ENCODE measurements at places on chromosomes 7 and 10.

DNA sequence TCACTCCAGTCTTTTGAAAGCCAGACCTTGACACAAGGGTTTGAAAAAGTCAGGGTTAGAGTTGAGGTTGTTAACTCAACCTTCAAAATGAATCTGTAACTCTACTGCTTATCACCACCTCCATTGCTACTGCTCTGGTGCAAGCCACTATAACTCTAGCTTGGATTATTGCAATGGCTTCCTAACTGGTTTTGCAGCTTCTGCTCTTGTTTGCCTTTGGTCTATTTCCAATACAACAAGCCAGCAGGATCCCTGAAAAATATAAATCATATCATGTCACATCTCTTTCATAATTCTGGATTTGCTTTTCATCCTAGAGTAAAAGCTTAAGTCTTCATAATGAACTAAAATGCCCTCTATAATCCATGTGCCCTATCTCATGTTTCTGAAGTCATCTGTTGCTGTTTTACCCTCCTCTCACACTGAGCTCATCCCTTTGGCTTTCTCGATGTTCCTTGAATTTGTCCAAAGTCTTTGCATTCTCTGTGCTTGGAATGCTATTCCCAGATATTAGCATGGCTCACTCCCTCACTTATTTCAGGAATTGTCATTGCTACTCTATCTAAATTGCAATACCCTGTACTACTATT is 10.9 kb downstream of the TAS2R60 start:
- DNase-seq = no peak

GRCh38 chr10:48384699-48384982 is 78.2 kb downstream of the MAPK8 start:
- no peak for DNase-seq

DNA sequence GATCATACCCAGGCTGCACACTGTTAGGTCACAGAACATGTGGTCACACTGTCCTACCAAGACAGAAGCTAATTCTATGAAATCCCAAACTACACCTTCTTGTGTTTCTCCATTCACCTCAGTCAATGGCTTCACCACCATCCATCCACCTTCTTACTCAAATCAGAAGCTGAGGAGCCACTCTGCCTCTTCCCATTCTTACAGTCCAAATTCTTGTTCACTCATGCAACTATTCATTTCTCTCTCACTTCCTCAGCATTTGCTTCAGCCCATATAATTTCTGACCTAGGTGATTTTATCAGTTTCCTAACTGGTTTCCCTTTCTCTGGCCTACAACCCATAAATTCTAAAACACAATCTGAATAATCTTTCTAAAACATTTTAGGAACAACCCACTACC is 229.2 kb downstream of the LRRN3 start:
- no peak for DNase-seq

DNA sequence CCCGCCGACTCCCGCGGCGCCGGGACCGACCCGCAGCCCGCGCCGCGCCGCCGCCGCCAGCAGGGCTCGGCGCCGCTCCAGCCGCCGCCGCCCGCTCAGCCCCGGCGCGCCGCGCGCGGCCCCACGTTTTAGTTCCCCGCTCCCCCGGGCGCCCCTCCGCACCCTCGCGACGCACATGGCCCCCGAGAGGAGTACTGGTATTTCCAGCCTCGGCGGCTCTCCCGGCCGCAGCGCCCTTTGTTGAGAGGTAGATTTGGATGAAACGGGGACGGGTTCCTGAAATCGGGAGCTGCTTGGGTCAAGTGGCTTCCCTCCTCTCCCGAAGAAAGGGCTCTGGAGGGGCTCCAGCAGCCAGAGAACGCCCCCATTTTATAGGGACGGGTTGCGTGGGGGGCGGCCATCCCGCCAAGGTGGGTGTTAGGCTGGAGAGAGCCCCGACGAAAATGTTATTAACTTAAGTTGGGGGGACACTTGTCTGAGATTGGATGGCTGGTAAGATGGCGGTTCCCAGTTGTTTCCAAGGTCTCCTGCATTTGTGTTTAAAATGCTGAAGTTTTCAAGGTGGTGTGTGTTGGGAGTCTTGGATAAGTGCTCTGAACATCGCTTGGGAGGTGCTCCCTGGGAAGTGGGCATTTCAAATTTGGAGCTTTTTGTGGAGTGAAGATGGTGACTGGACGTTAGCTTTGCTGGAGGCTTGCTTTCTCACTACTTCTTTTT is 1.2 kb downstream of the BMI1 start:
- no peak for DNase-seq

GRCh38 chr7:98771941-98772603 is 97.7 kb downstream of the TMEM130 start:
- no peak for DNase-seq

GRCh38 chr7:50826371-50827172 is 43.9 kb upstream of the GRB10 start:
- no peak for DNase-seq

GRCh38 chr10:87836098-87836497 is 18.1 kb upstream of the ATAD1 start:
- no peak for DNase-seq

DNA sequence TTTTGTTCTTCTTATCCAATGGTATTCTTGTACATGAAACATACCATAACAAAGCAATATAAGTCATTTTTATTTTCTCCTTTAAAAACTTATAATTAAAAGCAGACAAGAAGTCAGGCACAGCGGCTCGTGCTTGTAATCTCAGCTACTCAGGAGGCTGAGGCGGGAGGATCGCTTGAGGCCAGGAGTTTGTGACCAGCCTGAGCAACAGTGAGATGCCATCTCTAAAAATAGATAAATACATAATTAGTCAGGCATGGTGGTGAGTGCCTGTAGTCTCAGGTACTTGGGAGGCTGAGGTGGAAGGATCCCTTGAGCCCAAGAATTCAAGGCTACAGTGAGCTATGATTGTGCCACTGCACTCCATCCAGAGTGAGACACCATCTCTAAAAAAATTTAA is 195.1 kb upstream of the FZD1 start:
- no peak for DNase-seq

DNA sequence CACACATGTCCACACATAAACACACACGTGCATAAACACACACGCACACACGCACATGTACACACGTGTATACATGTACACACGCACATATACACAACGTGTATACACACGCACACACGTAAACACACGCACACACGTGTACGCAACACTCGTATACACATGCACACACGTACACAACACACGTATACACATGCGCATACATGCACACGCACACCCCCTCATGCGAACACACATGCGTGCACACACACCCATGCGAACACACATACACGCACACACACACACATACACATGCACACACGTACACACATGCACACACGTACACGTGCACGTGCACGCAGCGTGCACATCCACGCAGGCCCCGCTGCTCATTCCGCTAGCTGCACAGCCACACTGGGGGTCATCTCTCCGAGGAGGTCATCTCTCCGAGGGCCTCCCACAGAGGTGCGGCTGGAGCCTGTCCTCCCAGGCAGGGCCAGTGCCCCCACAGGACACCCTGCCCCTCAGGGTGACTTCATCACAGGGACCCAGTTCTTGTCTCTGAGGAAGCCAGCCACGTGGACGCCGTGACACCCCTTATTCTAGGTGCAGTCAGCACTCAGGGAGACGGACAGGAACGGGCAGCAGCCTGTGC is 25.9 kb downstream of the CYP2W1 start:
- no peak for DNase-seq

DNA sequence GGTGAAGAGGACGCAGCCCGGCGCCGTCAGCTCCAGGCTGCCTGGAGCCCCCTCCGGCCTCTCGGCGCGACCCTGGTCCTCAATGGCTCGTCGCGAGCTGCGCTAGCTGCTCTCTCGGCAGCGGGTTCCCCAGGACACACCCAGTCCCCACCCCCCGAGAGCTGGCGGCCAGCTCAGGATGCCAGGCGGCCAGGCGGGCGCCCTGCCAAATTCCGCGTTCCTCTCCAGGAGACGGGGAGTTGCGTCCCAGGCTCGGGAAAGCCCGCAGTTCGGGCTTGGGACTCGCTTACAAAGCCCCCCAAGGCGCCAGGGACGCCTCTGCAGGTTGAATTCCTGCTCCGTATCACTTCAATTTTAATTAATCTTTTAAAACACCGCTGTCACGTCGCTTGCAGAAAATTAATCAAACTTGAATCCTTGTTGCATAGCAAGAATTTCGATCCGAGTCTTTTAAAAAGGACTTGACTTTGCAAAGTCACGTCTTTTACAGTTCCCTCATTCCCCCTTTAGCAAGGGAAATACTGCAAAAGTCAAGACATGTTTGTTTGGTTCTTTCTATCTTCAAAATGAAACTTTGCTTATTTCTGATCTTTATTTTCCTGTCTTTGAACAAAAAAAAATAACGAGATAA is 28.2 kb downstream of the SKIDA1 start:
- peak; percentile 56 for DNase-seq
